Suprapubic skin (tissue), 4 donors: ENCODE measurements at places on chromosomes 11 and 22. TPM values are rescaled to one million over a fixed set of nuclear protein-coding genes. Genes with fewer than 3 reads are reported as not detected.
A peak's percentile ranks its signal among the peaks of the same experiment; 100 is the strongest.

Gene FXYD2
- not detected for total RNA-seq

Gene CALCA
- total RNA-seq, result not detected

Gene RBX1
- 30.2 TPM for total RNA-seq

Gene C11orf16
- total RNA-seq, result not detected

Gene SLC22A25
- total RNA-seq, result not detected

Gene SPI1
- total RNA-seq, result 13.4 TPM

Gene ZBTB16
- total RNA-seq, result 238 TPM

Gene KBTBD3
- 3.7 TPM for total RNA-seq

Gene SCGB2A2
- total RNA-seq, result 737 TPM

Gene GTPBP1
- 100 TPM for total RNA-seq

Gene TMEM86A
- total RNA-seq, result 17.1 TPM

Gene SLC5A12
- not detected for total RNA-seq

Gene SLC25A18
- total RNA-seq, result 0.55 TPM

Gene ME3
- 7.4 TPM for total RNA-seq

- no peak for DNase-seq
These were observed 18.8 kb upstream of the RTL6 start for GRCh38 chr22:44516841-44517240.

DNA sequence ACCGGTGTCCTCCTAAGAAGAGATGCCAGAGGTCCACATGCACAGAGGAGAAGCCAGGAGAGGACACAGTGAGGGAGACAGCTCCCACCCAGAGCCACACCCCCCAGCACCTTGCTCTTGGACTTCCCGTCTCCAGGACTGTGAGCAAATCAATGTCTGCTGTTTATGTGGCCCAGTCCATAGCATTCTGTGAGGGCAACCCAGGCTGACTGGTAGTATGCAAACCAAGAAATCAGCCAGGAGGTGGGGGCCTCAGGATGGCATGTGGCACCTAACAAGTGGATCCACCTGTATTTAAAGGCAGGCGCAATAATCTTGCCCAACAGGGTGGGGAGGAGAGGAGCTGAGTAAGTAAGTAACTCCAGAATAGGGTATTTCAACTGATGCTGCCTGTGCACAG, 136.4 kb downstream of the BRD1 start:
- DNase-seq, result peak; percentile 70

DNA sequence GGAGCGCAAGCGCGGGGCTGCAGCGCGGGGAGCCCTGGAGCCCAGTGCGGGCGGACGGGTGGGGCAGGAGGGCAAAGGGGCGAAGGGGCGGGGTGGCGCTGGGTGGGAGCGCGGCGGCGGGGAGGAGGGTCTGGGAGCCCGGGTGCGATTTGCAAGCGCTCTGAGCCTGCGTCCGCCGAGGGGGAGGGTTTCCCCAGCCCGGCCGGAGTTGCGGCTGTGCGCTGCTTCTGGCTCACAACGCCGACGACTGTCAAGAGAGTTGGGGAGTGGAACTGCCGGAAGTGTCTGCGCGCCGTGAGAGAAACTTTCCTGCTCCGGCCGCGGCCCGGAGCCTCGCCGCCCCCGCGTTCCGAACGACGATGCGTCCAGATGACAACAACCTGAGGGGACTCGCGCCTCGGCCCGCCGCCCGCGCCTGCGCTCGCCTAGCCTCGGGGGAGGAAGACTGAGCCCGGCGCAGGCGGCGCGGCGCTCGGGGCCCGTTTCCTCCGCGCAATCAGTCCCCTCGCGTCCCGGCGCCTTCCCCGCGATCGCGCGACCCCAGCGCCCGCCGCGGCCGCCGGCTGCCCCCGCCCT, at the start of gene ARHGAP42:
TSS of gene ARHGAP42 (plus strand) at position 235 of the 576 bp plus-strand sequence. CDS start 391 bp downstream, outside the sequence.
- peak; percentile 85 for DNase-seq

GRCh38 chr11:118620529-118621070, 13.2 kb downstream of the PHLDB1 start:
- no peak for DNase-seq

GRCh38 chr11:10930972-10931760, 73.3 kb upstream of the ZBED5 start:
- peak; percentile 83 for DNase-seq

- no peak for DNase-seq
These were observed 8.5 kb downstream of the PPFIA1 start for GRCh38 chr11:70278994-70279393.

DNA sequence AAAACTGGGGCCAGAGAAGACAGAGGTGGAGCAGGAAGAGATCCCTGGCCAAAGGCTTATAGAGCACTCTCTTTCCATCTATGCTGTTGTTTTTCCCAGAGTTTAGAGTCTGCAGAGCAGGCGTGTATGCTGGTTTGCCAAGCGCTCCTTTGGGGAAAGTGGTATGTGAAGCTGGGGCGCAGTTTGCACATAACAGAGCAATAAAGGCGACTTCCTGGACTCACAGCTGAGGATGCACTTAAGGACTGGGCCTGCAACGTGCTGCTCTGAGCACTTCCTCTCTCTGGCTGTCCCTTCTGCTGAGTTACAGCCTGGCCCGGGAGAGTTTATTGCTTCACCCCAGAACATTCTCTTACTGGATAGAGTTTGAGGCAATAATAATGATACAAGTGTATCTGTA, 41.7 kb downstream of the THAP12 start:
- peak; percentile 88 for DNase-seq

- no peak for DNase-seq
These were observed 70.4 kb upstream of the SHISAL1 start for GRCh38 chr22:44383064-44383575.

DNA sequence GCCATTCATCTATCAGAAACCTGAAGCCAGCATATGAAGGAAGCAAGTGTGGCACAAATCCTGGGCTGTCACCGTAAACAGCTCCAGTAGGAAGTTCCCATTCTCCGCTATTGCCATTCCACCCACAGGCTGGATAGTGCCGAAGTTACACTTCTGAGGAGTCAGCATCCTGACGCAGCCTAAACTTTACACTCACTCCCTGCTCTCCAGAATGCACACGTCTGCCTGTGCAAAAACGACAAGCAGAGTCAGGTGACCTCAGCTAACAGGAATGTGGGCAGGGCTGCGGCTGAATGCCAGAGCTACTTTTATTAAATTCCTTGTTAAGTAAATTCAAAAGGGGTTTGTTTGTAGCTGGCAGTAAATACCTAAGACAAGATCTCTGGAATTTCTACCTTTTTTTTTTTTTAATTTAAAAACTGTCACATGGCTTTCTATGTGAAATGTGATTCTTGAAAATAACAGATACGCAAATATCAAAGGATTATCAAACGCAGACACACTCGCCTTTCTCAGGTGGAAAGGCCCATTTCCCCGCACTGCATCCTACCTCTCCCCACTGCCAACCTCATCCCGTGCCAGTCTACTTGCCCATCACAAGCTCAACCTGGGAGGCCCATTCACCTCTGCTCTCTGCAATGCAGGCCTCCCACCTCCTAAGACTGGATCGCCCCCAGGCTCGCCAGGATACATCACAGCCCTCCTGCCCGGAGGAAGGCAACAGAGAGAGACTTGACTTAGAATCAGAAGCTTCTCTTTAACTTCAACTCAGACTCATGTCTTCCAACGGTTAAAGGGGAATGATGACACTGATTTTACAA, 33.5 kb downstream of the NFRKB start:
- no peak for DNase-seq

- DNase-seq, result no peak
These were observed 12.1 kb downstream of the SLC15A3 start for GRCh38 chr11:60939855-60940254.

- DNase-seq, result no peak
These were observed 53.2 kb downstream of the NAT10 start for GRCh38 chr11:34158661-34159060.

GRCh38 chr22:23085785-23086184, 15.5 kb downstream of the GNAZ start:
- no peak for DNase-seq

DNA sequence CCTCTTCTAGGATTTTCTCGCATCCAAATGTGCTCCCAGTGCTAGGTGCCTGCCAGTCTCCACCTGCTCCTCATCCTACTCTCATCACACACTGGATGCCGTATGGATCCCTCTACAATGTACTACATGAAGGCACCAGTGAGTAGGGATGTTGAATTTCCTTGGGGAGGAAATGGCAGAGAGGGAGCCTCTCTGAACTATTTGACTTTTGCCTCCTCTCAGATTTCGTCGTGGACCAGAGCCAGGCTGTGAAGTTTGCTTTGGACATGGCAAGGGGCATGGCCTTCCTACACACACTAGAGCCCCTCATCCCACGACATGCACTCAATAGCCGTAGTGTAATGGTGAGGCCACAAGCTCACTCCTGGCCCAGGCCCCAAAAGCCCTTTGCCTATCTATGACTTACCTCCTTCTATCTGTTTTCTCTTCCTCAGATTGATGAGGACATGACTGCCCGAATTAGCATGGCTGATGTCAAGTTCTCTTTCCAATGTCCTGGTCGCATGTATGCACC, 2.5 kb downstream of the TAF10 start:
- no peak for DNase-seq

GRCh38 chr11:71326328-71326940, 74.1 kb upstream of the SHANK2 start:
- no peak for DNase-seq

- no peak for DNase-seq
These were observed 84.1 kb downstream of the PARVA start for GRCh38 chr11:12461516-12461915.

GRCh38 chr11:14638561-14638960, 5.0 kb upstream of the PDE3B start:
- DNase-seq, result no peak

DNA sequence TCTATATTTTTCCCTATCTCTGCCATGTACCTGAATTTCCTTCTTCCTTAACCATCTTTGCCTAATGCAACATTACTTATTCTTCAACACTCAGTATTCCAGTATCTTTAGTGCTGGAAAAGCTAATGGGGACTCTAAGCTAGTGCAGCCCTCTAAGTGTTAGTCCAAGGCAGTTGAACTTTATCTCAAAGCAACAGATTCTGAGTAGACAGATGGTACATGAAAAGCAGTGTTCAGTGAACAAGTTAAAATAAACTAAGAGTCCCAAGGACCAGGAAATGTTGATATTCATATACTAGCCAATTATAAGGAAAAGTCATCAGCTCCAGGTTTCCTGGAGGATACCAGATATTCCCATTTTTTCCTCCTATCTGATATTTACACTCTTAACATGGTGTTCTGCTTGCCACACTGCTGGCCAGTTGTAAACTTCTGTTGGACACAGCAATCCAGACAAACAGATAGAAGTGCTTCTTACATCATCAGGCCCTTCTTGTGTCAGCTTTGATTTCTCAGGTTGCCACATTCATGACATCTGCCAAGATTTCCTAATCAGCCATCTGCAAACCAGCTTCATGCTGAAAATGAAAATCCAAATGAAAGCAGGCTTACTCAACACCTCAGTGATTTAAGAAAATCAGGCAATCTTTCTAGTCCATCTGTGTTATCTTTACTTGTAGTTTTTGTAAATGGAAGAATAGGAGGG, 255.9 kb upstream of the POU2AF2 start:
- DNase-seq, result no peak

DNA sequence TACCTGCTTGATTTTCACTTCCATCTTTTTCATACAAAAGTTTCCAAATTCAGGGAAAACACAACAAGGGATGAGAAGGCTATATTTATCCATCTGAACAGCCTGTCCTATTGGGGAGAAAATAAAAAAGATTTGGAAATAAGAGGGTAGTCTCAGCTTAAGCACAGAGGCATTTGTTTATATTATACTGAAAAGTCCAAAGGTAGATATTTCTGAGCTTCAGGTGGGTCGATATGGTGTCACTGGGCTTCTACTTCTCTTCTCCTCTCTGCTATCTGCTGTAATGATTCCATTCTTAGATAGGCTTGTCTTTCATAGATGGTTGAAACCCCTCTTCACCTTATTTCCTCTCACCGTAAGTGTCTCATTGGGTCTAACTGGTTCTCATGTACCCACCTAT, 337.0 kb downstream of the INSC start:
- DNase-seq, result no peak

- no peak for DNase-seq
These were observed 191.1 kb upstream of the DDI1 start for GRCh38 chr11:103845331-103845730.

GRCh38 chr22:16793831-16794230, 31.4 kb downstream of the XKR3 start:
- DNase-seq, result no peak

GRCh38 chr11:14750911-14751310, 107.3 kb downstream of the PDE3B start:
- DNase-seq, result no peak

DNA sequence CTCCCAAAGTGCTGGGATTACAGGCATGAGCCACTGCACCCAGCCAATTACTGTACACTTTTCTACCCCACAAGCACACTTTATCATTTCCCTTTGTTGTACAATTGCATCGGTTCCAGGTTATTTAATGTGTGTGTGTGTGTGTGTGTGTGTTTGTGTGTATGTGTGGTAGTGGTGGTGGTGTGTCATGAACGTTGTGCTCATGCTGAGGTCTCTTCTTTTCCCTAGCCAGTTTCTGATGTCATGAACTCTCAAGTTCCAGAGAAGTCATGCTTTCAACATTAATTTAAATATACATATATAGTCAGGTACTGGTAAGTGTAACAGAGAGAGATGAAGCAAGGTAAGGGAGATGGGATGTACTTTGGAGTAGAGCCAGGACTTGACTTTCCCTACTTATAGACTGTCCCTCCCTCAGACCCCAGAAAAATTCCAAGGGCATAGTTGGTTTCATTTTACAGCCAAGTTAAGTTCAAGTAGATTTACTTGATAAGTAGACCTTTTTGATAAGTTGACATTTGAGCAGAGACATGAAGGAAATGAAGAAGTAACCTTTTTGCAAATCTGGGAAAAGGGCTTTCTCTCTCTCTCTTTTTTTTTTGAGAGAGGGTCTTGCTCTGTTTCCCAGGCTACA, 42.7 kb downstream of the WEE1 start:
- DNase-seq, result no peak

- no peak for DNase-seq
These were observed 87.1 kb downstream of the TENM4 start for GRCh38 chr11:79353706-79354105.

GRCh38 chr22:19659805-19660345, 54.4 kb upstream of the SEPTIN5 start:
- DNase-seq, result peak; percentile 57

GRCh38 chr11:96229354-96229977, 113.5 kb downstream of the MAML2 start:
- DNase-seq, result no peak

DNA sequence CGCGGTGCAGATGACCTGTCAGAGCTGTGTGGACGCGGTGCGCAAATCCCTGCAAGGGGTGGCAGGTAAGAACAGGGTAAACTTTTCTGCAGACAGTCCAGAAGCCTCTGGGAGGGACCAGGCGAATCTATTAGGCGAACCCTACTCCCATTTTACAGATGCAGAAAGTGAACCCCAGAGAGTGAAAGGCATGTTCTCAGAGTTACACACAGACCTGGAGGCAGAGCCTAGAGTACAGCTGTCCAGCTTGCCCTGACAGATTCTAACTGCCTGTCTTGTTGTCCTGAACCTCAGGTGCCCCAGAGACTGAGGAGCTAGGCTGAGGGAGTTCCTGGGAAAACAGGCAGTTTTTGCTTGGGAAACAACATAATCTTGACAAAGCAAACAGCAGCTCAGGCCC, 665 bp downstream of the CCS start:
- no peak for DNase-seq
